ENCODE measurements at places on chromosomes 13 and 19. TPM values are rescaled to one million over a fixed set of nuclear protein-coding genes. Genes with fewer than 3 reads are reported as not detected.

- DNase-seq = no peak
Observed at GRCh38 chr19:37920591-37921450, 13.8 kb downstream of the SIPA1L3 start.

- DNase-seq = no peak
Observed at GRCh38 chr13:97921176-97921816, 32.2 kb upstream of the IPO5 start.

DNA sequence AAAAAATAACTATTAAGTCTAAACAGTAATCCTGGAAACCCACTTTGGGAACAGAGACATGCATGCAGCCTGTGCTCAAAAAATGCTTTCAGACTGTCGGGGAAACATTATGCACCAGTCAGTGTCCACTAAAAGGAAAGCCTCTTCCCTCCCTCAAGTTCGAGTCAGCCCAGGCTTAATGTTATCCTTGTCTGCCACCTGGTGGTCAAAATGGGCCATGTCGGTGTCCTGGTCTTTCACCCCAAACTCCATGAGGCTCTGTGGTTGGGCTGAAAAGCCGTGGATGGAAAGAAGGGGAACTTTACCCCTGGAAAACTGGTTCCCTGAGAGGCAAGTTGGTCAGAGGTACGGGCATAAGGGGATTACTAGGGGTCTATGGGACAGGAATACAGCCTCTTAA lies 88.4 kb upstream of the ZNF492 start:
- peak; percentile 48 for DNase-seq

DNA sequence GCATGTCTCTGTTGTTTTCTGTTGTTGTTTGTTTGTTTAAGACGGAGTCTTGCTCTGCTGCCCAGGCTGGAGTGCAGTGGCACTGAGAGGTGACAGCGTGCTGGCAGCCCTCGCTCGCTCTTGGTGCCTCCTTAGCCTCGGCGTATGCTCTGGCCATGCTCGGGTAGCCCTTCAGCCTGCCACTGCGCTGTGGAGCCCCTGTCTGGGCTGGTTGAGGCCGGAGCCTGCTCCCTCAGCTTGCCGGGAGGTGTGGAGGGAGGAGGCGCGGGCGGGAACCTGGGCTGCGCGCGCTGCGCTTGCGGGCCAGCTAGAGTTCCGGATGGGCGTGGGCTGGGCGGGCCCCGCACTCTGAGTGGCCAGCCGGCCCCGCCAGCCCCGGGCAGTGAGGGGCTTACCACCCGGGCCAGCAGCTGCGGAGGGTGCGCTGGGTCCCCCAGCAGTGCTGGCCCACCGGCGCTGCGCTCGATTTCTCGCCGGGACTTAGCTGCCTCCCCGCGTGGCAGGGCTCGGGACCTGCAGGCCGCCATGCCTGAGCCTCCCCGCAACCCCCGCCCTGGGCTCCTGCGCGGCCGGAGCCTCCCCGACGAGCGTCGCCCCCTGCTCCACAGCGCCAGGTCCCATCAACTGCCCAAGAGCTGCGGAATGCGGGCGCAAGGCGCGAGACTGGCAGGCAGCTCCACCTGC lies 6.6 kb upstream of the ZNF329 start:
- no peak for DNase-seq

GRCh38 chr13:43728421-43728820 lies 58.4 kb downstream of the ENOX1 start:
- no peak for DNase-seq

GRCh38 chr13:114000151-114001040 lies 26.5 kb upstream of the C13orf46 start:
- no peak for DNase-seq

DNA sequence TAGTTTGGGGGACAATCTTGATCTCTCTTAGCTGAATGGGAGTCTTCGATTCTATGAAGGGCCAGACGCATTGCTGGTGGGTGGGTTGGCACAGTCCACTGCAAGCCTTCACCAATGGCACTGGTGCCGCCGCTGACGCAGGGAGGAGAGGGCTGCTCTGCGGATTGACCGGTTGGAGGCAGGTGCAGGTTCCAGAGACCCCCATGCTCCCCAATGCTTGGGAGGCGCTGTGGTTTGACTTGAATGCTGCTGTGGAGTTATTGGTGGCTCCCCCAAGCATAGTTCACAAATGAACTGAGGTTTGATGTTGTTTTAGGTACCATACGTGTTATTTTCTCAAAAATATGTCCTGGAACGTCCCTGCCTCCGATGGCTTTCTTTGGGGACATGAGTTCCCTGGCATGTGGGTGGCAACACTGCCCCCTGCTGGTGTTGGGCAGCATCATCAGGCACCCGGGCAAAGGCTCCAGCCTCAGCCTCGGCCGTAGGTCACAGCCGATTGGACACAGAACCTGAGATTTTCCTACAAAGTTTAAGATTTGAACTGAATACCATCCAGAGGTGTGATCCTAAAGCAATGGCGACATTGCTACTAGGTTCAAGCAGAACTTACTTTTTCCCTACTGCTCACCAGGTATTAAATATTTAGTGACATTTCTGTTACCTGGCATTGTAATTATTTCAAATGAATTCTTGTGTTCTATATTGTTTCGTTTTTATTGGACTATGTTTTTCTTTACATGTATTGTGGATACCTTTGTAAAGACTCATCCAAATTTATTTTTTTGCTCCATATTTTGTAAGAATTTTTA lies 95.5 kb downstream of the ANKRD10 start:
- peak; percentile 77 for DNase-seq

DNA sequence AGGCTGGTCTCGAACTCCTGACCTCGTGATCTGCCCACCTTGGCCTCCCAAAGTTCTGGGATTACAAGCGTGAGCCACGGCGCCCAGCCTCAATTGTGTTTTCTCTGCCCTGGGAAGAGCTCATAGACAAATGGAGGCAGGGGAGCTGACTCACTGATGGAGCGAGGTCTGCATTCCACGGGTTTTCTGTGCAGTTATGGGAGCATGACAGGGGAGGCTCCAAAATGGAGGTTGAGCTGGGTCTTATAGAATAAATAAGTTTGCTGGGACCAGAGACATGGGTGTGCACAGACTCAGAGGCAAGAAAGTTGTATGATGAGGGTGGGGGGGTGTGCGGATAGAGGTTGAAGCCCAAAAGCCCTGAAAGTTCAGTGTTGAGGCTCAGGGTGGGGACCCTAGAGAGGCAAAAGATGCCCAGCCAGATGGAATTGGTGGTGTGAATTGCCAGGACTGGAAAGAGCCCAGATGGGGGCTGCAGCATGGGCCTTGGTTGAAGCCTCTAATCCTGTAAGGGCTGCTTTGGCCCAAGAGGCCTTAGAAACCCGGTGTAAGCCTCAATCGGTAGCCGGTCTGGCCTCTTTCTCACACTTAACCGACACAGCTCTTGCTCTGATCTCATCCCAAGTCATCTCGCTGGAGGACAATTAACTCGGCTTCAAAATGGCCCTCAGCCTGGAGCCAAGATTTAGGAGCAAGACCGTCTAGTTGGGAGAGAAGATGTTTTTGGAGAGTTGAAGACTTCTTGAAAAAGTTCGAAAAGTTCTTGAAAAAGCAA lies 1.9 kb downstream of the TPM4 start:
- no peak for DNase-seq

The NXNL1 gene
- not detected for total RNA-seq

The DUS3L gene
- total RNA-seq = 41.2 TPM

The CYP2F1 gene
- total RNA-seq = not detected

The SLC1A5 gene
- total RNA-seq = 344 TPM

The PNPLA6 gene
- 79.5 TPM for total RNA-seq

Measured in ureter (tissue), 1 donor.